ENCODE measurements at places on chromosomes 5 and 9.

- DNase-seq, result no peak
These were observed 20.7 kb upstream of the IL13 start for GRCh38 chr5:132637241-132637640.

DNA sequence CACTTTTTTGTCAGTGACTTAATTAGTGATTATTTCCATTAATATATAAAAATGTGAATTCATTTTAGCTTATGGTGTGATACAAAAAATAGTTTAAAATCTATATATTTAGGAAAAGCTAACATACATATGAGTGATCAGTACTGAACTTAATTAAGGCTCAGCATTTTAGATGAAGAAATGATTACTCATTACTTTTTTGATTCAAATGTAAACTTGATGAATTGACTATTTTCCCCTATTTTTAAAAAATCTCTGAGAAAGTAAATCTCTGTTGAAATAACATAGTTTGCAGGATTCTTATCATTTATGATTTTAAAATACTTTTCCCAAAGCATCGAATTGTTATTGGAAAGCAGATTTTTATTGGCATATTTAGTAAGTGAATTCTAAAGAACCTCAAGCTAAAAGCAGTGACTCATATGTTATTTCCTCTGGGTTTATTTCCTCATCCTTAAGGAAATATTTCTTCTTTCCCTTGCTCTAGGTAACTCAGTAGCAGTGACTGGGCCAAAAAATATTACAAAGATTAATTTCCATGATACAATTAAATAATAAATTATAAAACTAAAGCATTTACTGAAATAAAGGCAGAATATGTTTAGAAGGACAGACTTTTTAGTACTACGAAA is 290.6 kb downstream of the FER start:
- peak; percentile 46 for DNase-seq

- DNase-seq, result no peak
These were observed 27.5 kb upstream of the SYK start for GRCh38 chr9:90774071-90774470.

- DNase-seq, result peak; percentile 14
These were observed 4.3 kb downstream of the BBLN start for GRCh38 chr9:128164307-128164885.

GRCh38 chr5:136686192-136686872 is 321.0 kb upstream of the TRPC7 start:
- DNase-seq, result peak; percentile 55

GRCh38 chr9:132596200-132596599 is 13.8 kb downstream of the BARHL1 start:
- DNase-seq, result no peak

DNA sequence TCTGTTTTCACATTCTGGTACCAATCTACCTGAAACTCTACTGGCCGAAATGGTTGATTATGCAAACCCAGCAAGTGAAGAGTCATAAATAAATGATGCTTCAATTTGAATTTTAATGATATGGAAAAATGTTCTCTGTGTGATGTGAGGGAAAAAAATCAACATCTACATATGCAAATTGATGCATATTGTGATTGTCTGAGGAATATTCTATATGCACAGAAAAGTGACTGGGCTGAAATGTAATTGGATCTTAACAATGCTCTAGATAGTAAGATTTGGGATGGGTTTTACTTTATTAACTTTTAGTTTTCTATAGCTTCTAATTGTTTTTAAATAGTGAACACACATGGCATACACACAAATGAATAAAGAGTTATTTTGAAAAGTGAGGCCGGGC is 25.0 kb upstream of the SLC9A3 start:
- DNase-seq, result no peak

GRCh38 chr5:168137265-168137664 is 154.2 kb upstream of the WWC1 start:
- DNase-seq, result peak; percentile 26

DNA sequence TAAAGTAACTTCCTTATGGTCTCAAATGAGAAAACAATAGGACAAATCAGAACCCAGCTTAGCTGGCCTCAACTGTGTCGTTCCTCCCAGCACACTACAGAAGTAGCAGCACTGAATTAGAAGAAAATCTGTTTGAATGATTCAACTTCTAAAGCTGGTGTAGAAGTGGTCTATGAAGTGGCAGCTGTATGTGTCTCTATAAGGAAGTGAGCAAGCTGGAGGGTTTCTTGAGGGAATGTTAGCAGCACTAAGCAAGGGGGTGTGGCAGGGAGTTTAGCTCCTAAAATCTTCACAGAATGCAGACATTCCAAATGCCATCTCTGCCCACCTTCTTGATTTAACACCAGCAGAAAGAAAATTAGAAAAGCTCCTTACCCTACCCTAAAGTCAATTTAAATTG is 4.1 kb downstream of the KLF9 start:
- DNase-seq, result no peak

- DNase-seq, result no peak
These were observed 82.3 kb downstream of the SECISBP2 start for GRCh38 chr9:89400403-89401116.

DNA sequence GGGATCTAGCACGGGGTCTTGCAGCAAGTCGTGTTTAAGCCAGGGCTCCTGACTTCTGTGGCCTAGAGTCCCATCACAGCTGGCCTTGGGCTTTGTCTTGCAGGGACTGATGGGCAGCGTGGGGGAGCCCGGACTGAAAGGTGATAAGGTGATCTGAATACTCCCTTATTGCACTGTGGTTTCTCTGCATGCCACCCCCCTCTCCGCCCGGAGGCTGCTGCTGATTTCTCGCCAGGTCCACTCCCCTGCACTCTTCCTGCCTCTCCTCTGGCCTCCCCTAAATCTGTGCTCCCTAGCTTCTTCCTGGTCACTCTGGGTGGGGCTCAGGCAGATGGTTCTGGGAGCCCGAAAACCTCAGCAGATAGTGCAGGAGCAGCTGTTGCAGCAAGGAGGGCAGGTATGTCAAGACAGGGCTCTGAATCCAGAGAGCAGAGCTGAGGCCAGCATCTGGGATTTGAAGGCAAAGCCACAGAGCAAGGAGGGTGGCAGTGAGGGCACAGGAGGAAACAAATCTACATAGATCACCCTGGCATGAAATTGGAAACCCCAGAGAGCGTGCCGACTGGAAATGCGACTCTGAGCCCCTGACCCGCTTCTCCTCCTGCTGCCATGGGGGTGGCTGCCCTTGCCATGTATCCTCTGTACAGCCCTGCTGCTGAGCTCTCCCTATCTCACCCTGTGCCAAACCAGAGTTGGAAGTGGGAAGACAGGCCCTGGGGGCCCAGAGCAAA is 76.5 kb downstream of the COL27A1 start:
- no peak for DNase-seq

- no peak for DNase-seq
These were observed 2.5 kb upstream of the PLAC8L1 start for GRCh38 chr5:146107901-146108300.

DNA sequence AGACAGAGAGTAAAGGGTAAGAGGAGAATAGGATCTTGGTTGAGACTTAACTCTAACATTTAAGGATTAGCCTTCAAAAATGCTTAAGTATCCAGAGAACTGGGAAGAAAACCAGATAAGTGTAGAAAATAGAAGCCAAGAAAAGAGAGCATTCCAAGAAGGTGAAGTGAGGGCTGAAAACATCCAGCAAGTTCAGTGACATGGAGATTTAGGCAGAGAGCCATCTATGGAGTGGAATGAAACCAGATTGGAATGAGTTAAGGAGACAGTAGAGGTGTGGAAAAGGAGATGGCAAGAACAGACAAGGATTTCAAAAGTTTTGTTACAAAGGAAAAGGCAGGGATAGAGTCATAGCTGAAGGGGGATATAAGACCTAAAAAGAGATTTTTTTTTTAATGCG is 188.1 kb downstream of the TRPM3 start:
- no peak for DNase-seq

DNA sequence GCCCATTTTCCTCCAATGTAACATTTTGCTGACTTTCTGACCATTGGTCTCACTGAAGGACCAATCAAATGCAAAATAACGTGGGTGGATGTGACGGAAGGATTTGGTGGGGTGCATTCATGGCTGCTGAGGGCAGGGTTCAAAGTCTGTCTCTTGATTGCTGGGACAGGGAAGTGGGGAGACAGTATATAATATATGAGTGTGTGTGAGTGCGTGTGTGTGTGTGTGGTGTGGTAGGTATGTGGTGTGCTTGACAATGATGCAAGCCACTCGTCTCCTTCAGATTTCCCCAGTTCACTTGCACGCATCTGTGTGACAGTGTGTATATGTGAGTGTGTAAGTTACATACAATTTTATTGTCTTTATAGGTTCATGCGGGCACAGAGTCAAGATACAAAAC is 477.3 kb downstream of the DIRAS2 start:
- DNase-seq, result no peak

DNA sequence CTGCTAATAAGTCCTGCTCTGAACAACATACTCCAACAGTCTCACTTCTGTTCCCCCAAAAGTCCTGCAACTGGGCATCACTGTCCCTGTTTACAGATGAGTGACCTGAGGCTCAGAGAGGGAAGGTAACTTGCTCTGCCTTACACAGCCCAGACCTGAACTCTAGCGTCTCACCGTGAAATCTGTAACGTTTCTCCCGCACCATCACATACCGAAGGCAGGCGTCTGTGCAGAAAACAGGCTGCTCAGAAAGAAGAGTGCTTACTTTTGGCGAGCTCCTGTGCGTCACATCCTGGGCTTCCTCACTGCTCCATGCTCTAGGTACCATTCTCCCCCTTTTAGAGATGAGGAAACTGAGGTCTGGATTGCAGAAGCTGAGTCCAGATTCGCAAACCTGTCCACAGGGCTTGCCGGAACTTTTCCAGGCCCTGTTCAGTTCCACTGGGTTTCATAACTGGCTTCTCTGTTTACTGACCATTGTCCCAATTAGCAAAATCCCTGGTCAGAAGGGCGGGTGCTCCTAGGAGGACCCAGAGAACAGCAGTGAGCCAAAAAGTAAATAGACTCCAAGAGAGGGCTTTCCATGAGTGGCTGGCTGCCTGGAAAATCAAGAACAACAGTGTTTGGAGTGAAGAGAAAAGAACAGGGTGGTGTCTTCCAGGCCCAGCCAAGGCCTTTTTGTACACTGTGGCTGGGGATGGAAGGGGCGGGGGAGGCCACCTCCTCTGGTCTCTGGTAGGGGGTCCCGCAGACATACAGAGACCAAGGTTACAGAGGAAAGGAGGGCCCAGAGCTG is 27.1 kb downstream of the GSN start:
- DNase-seq, result no peak

GRCh38 chr9:95764533-95765319 is 110.8 kb upstream of the ERCC6L2 start:
- DNase-seq, result peak; percentile 47

GRCh38 chr9:126503333-126504085 is 110.2 kb upstream of the LMX1B start:
- no peak for DNase-seq

- DNase-seq, result no peak
These were observed 31.8 kb downstream of the HMCN2 start for GRCh38 chr9:130297371-130297770.

GRCh38 chr9:105331160-105331559 is 86.7 kb downstream of the SLC44A1 start:
- DNase-seq, result no peak

- DNase-seq, result peak; percentile 14
These were observed 477.5 kb downstream of the TLE4 start for GRCh38 chr9:80049096-80049782.

GRCh38 chr9:135530146-135530545 is 8.9 kb downstream of the LCN1 start:
- DNase-seq, result no peak

DNA sequence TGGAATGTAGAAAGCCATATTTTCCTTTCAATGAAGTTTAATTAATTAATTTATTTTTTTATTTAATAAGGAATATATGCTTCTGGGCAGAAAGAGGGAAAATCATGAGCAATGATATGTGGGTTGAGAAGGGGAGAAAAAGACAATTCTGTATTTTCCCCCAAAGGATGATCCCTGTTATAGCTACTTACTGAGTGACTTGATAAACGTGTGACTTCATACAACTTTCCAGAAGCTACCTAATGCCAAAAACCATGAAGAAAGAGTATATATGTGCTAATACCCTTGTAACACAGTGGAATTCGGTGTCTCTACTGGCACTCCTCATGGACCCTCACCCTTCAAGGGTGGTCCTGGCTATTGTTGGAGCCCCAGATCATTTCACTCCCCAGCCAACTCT is 335.0 kb upstream of the KLF4 start:
- DNase-seq, result no peak

DNA sequence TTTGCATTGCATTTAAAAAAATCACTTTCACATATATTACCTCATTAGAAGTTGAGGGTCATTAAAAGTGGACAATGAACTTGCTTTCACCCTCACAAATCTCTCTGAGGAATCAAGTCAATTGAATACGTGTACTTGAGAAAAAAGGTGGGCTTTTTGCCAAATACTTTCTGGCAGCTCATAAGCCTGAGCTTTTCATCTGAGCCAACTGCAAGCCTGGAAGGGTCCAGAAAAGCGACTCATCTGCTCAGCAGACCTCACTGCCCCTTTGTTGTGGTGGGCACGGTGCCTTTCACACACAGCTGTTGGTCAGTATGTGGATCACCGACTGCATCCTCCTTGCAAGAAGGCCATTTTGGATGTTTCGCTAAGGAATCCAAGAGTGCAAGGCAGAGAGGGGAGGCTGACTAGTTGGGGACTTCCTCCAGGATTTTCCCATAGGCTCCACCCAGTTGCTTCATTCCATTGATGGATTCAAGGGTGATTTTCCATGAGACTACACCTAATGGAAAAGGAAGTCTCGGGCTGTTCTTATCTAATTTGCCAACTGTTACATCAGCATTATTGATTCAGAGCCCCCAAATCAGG is 564.7 kb downstream of the PDE4D start:
- peak; percentile 44 for DNase-seq

DNA sequence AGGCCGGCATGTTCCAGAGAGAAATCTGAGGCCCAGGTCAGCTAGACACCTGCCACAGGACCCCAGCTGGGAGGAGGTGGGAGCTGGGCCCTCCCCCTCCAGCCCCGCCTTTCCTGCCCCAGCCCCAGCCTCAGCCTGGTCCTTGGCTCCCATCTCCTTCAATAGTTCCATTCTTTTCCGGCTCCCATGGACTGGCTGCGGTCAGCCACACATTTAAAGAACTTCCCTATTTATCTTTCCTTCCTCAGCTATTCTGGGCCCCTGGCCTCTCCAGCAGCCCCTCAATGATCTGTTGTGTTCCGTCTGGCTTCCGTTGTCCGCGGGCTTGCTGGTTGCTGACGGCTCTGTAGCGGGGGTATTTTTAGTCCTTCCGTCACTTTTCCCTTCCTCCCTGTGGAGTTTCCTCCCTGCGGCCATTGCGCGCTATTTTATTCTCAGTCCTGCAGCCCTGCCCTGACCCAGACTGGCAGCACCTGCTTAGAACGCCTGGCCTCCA is 73.8 kb downstream of the AMBP start:
- no peak for DNase-seq

GRCh38 chr9:38638881-38639576 is 18.6 kb upstream of the ANKRD18A start:
- no peak for DNase-seq
